Hepatic stellate cell (primary cell): ENCODE measurements at places on chromosomes 2 and 18.

DNA sequence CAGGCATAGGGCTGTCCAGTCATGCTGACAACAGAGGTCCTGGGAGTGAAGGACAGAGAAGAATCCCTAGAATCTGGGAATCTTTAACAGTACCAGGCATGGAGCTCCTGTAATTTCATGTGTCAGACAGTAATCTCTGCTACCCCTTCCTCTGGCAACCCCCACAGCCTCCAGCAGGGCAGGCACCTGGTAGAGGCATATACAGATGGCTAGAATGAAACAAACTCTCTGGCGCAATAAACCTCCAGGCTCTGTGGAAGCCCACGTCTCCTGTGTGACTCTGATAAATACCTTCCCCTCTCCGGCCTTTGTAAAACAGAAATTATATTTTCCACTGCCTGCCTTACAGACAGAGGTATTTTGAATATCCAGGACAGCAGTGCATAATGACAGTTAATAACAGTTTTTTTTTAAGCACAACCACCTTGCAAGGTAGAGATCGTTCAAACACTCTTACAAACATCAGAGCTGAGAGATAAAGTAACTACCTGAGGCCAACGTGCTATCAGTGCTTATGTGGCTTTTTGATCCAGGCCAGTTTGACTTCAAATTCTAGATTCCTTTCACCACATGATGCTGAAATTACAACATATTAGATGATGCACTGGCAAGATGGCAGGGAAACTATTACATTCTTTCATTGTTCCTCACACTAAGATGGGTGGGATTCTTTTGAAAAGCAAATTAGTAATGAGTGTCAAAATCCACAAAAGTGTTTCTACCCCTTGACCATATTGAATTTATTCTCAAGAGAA, 47.7 kb upstream of the TMEM247 start:
- no peak for DNase-seq

DNA sequence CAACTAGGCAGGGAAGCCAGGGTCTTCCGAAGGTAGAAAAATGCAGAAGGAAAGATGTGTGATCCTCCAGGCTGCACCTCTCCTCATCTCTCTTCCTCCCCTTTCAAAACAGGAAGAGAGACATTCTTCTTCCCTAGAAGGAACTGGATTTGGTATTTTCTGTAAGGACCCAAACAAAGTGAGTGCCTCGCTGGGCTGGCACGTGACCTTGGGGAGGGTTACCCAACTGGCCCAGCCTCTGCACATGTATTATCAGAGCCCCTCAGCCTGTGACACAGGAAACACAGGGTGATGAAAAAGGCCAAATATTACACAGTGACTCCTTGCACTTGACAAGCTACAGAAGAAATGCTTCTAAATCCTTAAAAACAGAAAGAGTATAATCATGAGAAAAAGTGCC, 2.3 kb downstream of the HJURP start:
- DNase-seq, result no peak

DNA sequence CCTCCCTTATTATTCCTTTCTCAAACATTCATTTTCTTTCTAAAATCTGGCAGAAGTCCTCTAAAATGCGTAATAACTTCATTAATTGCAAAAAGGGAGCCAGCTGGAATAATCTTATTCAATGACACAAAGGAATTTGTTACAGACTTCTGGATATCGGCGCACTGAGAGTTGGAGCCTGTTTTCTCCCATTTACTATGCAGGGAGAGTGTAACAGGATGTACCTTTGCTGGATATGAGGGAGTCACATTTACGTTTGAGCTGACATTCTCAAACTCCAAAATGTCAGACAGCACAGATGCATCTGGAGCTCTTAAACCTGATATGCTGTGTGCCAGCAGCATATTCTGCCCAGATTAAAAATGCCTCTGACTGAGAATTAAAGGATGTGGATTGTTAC, 275.3 kb downstream of the TMX3 start:
- DNase-seq, result no peak

DNA sequence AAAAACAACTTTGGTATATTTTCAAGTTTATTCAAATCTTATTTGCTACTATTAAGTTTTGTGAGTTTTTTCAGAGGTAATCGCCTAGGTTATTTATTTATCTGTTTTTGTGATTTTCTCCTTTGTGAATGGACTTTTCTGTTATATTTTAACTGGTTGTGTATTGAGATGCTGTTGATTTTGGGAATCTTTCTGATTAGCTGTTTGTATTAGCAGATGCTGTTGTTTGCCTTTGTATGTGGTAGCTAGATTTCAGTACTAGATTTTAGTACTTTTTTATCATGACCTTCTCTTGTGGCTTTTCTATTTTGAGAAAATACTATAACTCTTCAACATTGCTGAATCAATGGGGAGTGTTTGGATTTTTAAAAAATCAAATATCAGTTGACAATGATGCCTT, 42.4 kb downstream of the TSHZ1 start:
- no peak for DNase-seq

GRCh38 chr18:21084511-21085078, 27.0 kb downstream of the ROCK1 start:
- no peak for DNase-seq

GRCh38 chr2:195575879-195576401, 81.1 kb upstream of the SLC39A10 start:
- peak; percentile 75 for DNase-seq

- DNase-seq, result no peak
Measured at GRCh38 chr2:172607379-172607928, 51.6 kb downstream of the PDK1 start.
